ENCODE measurements at places on chromosomes 13 and 19.

DNA sequence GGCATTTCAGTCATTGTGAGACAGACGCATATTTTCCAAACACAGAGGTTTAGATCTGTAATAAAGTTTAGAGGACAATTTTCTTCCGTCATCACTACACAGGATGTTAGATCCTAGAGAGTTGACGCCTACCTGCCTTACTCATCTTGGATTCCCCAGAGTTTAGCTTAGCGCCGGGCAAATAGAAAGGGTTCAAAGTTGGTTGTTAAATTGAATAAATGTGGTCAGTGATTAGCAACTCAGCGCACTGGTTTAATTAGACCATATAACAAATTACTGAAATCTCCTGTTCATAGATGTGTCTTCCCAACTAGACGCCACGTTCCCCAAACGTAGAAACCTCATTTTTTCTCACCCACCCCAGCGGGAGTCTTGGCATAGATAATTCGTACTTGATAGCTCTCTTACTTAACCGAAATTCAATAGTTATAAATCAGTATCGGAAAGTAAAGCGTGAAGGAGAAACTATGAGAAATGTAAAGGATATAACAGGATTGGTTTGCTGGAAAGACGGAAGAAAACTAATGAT is 726 bp upstream of the UFM1 start:
- DNase-seq, result no peak

- DNase-seq, result no peak
Measured at GRCh38 chr19:41441321-41441945, 1.5 kb upstream of the ERICH4 start.

- DNase-seq, result no peak
Measured at GRCh38 chr13:113378825-113379224, 14.9 kb upstream of the GRTP1 start.

GRCh38 chr13:44787617-44788016 is 201.7 kb downstream of the NUFIP1 start:
- no peak for DNase-seq

DNA sequence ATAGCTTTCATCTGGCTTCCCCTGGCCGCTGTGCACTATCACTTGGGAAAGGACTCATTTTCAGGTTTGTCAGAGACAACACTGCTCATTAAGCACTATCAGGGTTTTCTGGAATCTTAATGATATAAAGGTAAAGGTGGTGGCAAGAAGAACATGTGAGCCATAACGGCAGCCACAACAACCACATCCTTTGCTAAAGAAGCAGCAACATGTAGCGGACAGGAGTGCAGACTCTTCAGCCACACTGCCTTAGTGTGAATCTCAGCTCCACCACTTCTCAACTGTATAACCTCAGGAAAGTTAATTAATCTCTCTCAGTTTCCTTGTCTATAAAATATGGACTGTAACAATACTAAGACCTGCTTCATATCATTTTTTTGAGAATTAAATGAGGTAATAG is 24.1 kb upstream of the MIR17HG start:
- no peak for DNase-seq

DNA sequence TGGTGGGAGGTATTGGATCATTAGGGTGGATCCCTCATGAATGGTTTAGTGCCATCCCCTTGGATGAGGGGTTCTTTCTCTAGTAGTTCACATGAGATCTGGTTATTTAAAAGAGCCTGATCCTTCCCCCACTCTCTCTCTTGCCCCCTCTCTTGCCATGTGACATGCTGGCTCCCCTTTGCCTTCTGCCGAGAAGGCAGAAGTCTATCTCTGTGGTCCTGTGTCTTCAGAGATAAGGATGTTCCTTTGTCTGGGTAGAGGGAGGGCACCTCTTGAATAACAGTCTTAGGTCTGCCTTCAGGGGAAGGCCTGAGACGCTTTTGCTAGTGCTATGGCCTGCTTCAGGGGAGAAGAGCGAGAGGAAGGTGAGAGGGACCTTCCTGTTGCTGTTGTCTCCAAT is 2.0 kb upstream of the ZDHHC20 start:
- no peak for DNase-seq

GRCh38 chr13:110536006-110536693 is 25.4 kb downstream of the RAB20 start:
- no peak for DNase-seq

GRCh38 chr13:79393564-79394249 is 12.3 kb downstream of the RBM26 start:
- DNase-seq, result no peak

DNA sequence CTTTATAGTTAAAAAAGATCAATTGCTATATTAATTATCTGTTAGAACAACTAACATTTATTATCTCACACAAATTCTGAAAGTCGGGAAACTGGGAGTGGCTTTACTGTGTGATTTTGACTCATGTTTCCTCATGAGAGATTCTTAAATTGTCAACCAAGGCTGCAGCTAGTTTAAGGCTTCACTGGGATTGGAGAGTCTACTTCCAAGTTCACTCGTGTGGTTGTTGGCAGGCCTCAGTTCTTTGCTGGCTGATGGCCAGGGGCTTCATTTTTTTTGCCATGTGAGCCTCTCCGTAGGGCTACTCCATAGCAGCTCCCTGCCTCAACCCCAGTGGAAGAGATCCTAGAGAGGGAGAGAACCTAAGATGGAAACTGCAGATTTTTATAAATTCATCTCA is 24.5 kb upstream of the LPAR6 start:
- no peak for DNase-seq

DNA sequence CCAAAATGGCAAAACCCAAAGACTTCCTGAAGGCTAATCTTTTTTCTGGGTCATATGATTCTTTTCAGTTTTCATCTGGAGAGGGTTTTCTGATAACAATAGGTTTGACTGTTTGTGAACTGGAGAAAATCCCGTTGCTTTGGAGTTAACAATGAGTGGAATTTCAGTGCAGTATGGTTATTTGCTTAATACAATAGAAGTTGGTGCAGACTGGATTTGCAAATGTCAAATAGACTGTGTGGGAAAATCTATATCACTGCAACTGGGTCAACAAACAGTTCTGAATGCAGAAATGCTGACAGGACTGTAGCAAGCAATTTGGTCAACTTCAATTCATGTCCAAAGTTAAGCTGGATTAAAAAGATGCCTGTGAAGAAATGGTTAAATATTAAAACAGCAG is 267.5 kb upstream of the ARGLU1 start:
- DNase-seq, result no peak

- no peak for DNase-seq
Measured at GRCh38 chr13:99150575-99151361, 49.9 kb upstream of the UBAC2 start.

GRCh38 chr13:111411151-111411858 is 90.9 kb downstream of the TEX29 start:
- DNase-seq, result no peak

DNA sequence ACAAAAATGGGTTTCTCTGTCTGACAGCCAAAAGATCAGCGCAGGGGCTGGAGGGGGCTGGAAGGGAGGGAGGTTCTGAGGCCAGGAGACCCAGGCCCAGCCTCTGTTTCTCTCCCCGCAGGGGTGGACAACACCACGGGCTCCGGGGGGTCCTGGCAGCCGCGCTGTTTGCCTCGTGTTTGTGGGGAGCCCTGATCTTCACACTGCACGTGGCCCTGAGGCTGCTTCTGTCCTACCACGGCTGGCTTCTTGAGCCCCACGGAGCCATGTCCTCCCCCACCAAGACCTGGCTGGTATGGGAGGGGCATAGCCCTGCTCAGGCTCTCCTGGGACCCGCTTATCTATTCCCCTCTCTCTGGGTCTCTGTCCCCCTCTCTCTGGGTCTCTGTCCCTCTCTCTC is 9.6 kb downstream of the CPT1C start:
- DNase-seq, result no peak

DNA sequence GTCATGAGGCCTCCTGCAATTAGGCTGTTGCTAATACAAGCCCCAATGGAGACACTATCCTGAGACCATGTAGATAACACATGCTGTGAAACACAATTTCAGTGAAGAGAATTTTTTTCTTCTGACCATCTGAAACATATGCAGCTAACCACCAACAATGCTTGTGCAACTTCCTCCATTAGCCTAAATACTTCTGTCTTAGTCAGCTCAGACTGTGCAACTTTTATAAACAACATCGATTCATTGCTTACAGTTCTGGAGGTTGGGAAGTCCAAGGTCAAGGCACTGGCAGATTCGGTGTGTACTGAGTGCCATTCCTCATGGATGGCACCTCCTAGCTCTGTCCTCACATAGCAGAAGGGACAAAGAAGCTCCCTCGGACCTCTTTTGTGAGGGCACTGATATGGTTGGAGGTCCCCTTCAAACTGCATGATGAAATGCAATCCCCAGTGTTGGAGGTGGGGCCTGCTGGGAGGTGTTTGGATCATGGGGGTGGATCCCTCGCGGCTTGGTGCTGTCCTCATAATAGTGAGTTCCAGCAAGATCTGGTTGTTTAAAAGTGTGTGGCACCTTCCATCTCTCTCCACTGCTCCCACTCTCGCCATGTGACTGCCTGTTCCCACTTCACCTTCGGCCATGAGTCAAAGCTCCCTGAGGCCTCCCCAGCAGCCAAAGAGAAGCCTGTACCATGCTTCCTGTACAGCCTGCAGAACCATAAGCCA is 27.7 kb downstream of the STK24 start:
- DNase-seq, result peak; percentile 88

GRCh38 chr13:75432045-75432444 is 49.9 kb downstream of the TBC1D4 start:
- no peak for DNase-seq
